ENCODE measurements at places on chromosomes 13 and 19. TPM values are rescaled to one million over a fixed set of nuclear protein-coding genes. Genes with fewer than 3 reads are reported as not detected.

DNA sequence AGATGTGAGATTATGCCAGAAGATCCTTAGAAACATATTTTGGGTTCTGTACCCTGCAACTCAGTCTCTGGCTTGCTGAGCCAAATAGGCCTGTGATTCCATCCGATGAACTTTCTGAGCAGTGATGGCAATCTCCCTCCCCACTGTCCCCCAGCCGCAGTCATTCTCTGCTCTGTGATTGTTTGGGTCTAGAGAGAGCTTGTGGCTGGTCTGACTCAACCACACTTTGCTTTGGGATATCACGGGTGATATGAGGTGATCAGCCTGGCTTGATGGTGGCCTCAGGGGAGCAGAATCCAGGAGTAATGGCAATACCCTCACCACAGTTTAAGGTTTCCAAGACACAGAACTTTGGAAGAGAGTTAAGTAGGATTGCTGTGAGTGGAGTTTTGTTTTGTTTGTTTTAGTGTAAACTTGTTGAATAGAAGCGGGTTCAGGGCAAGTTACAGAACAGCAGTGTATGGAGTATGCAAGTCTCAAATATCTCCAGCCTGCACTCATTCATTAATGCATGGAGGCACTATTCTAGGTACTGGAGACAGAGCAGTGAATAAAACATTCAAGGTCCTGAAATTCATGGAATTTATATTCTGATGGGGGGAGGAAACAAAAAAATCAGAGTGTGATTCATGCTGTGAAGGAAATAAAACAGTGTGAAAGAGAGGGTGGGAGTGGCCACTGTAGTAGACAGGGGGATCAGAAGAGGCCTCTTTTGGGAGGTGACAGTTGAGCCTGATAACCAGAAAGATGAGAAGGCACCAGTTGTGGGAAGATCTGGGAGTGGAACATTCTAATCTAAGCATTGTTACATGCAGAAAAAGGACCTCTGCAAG, 5.3 kb downstream of the SAMD4B start:
- no peak for DNase-seq

DNA sequence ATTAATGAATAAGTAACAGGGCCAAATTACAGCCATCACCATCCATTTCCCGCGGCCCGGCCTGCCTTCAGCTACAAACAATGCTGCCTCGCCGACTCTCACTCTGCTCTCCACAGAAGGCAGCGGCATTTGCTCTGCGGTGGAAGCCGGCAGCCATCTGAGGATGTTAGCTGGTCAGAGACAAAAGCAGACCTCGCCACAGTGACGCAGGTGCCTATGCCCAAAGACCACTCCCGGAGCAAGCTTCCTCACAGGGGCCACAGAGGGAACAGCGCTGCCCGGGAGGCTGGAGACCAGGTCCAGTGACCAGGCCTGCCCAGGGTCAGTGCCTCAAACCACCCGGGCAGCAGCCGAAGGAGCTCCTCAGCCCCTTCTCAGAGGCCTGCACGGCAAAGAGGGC, 16.4 kb downstream of the PEPD start:
- DNase-seq: no peak

DNA sequence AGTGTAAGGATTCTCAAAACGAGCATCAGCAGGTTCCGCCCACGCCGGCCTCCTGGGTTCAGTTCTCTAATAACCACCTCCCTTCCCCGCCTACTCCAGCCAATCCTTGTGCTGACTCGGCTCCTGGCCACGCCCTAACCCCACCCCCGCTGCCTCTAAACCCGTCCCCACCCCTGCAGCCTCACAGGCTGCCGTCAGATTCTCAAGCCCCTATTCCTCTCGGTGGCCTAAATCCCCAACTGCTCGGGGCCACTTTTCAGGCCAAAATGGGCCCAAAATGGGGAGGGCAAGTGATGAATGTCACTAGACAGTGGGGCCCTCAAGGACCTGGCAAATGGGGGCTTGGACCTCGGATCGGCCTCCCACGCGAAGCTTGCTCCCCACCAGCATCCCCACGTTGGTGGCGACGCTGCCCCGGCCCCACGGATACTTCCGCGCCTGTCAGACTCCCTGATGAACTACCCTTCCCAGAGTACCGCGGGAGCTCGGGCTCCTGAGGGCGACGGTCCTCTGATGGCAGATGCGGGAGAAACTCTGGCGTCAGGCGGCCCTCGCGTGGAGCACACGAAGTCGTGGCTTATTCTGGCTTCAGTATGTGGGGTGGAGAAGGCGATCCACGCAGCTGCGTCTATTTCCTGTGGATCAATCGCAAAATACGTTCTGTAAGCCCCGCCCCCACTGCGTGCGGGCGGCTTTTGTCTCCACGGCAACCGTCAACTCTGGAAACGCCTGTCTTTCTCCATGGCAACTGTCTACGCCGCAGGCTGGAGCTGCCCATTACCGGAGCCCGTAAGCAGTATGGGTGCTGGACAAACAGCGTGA, 24.8 kb downstream of the ZNF473 start:
- peak; percentile 84 for DNase-seq

GRCh38 chr13:23642110-23642509, 71.9 kb downstream of the TNFRSF19 start:
- DNase-seq: no peak

DNA sequence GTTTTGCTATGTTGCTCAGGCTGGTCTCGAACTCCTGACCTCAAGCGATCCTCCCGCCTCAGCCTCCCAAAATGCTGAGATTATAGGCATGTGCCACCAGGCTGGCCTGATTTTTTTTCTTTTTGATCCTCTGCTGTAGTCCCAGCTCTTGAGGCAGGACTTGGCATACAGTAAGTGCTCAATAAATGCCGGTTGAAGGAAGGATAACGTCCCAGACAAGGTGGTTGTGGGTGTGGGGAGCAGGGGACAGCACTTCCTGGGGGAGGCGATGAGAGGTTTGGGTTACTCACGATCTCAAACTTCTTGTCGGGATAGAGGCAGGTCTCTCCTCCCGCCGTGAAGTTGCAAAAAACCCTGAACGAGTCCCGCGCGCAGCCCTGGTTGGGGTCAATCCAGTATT, 29.7 kb upstream of the OLFM2 start:
- DNase-seq: no peak

- DNase-seq: no peak
Observed at GRCh38 chr19:19067276-19068072, 3.7 kb downstream of the SLC25A42 start.

GRCh38 chr19:51816711-51817110, 21.8 kb downstream of the FPR3 start:
- no peak for DNase-seq

- DNase-seq: no peak
Observed at GRCh38 chr13:80235166-80235966, 105.6 kb downstream of the SPRY2 start.

MYCBP2 gene
- total RNA-seq: 90.3 TPM

ADGRE1 gene
- total RNA-seq: 0.36 TPM

GRCh38 chr13:86870444-86870843, 800.7 kb upstream of the SLITRK5 start:
- DNase-seq: no peak

DNA sequence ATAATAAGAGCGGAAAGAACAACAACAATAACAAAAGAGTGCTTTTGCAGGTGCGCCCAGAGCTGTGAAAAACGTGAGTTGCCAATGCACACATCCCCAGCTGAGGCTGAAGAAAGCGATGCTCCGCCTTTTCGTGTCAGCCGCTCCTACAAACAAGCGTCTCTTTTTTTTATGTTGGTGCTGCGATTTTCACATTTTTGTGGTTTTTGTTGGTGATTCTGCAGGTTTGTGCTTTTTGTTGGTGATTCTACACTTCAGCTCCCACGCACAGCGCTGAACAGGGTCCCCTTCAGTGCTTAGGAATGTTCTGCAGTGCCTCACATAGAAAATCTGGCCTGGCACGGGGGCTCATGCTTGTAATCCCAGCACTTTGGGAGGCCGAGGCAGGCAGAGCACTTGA, 7.3 kb upstream of the SBK3 start:
- DNase-seq: no peak

DNA sequence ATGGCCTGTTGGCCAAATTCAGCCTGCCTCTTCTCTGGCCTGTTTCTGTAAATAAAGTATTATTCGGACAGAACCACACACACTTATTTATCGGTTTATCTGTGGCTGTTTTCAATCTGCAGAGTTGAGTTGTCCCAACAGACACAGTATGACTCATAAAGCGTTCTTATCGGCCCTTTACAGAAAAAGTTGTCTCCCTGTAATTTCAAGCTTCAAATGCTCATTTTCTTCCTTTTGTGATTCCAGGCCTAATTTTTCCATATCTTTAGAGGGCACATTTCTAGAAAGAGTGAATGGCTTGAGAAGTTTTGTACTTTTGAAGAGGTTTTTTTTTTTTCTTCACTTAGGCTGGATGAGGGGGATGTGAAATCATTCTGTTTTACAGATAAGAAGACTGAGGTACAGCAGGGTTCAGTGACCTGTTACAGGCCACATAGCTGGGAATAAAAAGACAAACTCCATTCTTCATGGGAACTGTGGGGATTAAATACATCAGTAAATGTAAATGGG, 440.9 kb downstream of the TSHZ3 start:
- no peak for DNase-seq

DNA sequence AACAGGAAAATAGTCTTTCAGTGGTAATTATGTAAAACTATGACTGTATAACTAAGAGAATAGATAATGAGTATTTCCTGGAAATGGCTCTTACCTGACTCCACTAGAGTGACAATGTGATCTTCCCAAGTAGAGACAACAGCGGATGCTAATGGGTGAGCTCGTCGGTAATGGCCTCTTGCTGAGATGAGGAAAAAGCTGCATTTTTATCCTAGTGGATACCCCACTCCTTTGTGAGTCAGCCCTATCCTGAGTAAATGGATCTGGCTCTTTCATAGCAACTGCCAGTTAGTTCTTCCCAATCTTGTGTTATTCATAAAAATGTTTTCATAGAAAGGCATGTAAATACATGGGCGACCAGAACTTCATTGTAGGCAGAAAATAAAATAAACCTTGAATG, 299.5 kb downstream of the NALCN start:
- no peak for DNase-seq

METTL21C gene
- total RNA-seq: not detected

GRCh38 chr19:33780746-33781145, 15.9 kb upstream of the KCTD15 start:
- no peak for DNase-seq

GRCh38 chr13:85262499-85262898, 536.7 kb downstream of the SLITRK6 start:
- no peak for DNase-seq

DNA sequence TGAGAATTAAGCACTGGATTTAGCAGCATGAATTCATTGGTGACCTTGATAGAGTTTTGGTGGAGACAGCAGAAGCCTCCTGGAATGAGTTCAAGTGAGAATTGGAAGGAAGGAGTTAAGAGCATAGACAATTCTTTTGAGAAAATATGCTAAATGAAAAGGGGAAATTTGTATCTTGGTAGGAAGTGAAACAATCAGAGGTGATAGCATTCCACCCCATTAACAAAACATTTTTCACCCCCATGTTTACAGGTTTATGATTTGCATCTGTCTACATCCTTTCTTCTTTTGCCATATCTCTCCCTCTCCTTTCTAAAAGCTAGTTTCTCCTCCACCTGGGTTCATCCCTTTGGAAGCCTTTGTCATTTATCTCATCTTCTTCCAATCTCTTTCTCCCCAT, 27.5 kb downstream of the LNX2 start:
- no peak for DNase-seq

DNA sequence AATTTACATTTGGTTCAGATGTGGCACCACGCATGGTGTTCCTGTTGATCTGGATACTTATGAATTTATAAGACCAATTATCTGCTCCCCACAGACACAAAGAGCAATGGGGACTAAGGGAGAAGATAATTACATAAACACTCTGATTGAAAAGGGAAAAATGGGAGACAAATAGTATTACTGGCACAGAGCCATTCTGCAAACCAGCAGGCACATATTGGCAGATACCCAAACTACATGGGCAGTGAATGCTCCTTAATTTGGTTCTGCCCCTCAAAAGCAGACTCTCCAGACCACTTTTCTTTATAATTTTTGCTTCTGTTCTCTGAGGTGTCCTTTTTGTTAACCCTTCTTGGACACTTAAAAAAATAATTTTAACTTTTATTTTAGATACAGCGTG, 1674.2 kb downstream of the PCDH9 start:
- DNase-seq: no peak

GRCh38 chr13:112703449-112704284, 13.8 kb downstream of the ATP11A start:
- DNase-seq: no peak

GRCh38 chr13:87138866-87139265, 532.3 kb upstream of the SLITRK5 start:
- no peak for DNase-seq

DNA sequence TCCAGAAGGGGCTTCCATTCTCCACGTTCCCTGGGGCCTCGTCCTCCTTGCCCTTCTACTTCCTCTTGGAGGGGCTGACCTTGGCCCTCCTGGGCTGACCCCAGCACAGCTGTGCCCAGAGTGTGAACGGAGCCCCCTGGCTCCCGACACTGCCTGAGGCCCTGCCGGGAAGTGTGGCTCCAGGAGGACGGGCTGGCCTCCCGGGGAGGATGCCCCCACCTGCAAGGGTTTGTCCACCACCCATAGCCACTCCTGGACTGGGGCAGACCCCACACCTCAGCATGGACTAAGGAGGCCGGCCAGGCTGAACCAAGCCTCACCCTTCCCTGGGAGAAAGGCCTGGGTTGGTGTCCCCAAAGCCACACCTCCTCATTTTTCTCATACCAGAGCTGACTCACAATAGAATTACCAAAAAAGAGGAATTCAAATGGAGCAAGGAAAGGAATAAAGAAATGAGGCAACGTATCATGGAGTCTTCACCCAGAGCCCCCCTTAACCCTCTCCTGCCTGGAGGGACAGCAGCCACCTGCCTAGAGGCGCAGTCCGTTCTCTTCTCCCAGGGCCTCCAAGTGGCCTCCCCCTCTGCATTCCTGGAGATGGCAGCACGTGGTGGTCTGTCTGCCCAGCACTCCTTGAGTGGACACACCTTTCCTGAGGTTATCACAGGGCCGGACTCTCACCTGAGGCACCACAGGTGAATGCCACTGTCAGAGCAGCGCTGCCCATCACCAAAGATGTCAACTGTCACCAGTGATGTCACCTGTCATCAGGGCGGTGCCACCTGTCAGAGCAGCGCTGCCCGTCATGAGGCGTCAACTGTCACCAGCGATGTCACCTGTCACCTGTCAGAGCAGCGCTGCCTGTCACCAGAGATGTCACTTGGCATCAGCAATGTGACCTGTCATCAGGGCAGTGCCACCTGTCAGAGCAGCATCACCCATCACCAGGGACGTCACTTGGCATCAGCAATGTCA, 3.1 kb upstream of the C13orf46 start:
- DNase-seq: no peak

GRCh38 chr13:94415500-94416237, 63.8 kb downstream of the DCT start:
- no peak for DNase-seq

- DNase-seq: no peak
Observed at GRCh38 chr13:69050696-69051095, 1056.9 kb upstream of the ATXN8OS start.

RGL3 gene
- total RNA-seq: 44.2 TPM

- no peak for DNase-seq
Observed at GRCh38 chr19:35063940-35064818, 22.7 kb downstream of the HPN start.

GRCh38 chr13:111508902-111509509, 188.6 kb downstream of the TEX29 start:
- DNase-seq: peak; percentile 18

Data from ureter (tissue), 1 donor.